ENCODE measurements at places on chromosomes 7 and 10. TPM values are rescaled to one million over a fixed set of nuclear protein-coding genes. Genes with fewer than 3 reads are reported as not detected.

The SPDYE11 gene
- not detected for total RNA-seq

The TUBB8 gene
- total RNA-seq, result 2.4 TPM

The PRTFDC1 gene
- 4.8 TPM for total RNA-seq

The NEBL gene
- 9.7 TPM for total RNA-seq

The FZD8 gene
- 13.7 TPM for total RNA-seq

The COL26A1 gene
- total RNA-seq, result 70.9 TPM

The SVIL gene
- 27.1 TPM for total RNA-seq

The ARHGAP22 gene
- 8.2 TPM for total RNA-seq

The STEAP4 gene
- total RNA-seq, result 0.18 TPM

The PTER gene
- 7.4 TPM for total RNA-seq

The RAMP3 gene
- total RNA-seq, result 0.85 TPM

The EGFR gene
- 5.9 TPM for total RNA-seq

The PHYH gene
- 35.1 TPM for total RNA-seq

The NODAL gene
- total RNA-seq, result 41.1 TPM

The TBX20 gene
- 0.37 TPM for total RNA-seq

The ZPBP gene
- not detected for total RNA-seq

The ZP3 gene
- total RNA-seq, result 3.3 TPM

The HPS1 gene
- total RNA-seq, result 49.3 TPM

The KIF20B gene
- total RNA-seq, result 57.3 TPM

The CTAGE6 gene
- not detected for total RNA-seq

The ARHGEF35 gene
- 39.2 TPM for total RNA-seq

The SLC18A3 gene
- 0.09 TPM for total RNA-seq

The HYAL4 gene
- total RNA-seq, result not detected

The ITGB8 gene
- 1.8 TPM for total RNA-seq

The GBX1 gene
- 0.27 TPM for total RNA-seq

The WDR86 gene
- 24.4 TPM for total RNA-seq

The HTR5A gene
- total RNA-seq, result not detected

The FAM25G gene
- not detected for total RNA-seq

The KLF14 gene
- total RNA-seq, result not detected

The HIBADH gene
- 37.7 TPM for total RNA-seq

The CAV1 gene
- 10.9 TPM for total RNA-seq

The CYP2C18 gene
- 0.14 TPM for total RNA-seq

The INSYN2A gene
- total RNA-seq, result 0.13 TPM

The MICU1 gene
- total RNA-seq, result 36.0 TPM

The CASP2 gene
- total RNA-seq, result 35.4 TPM

The GHRHR gene
- total RNA-seq, result 4.0 TPM

The TAF6 gene
- total RNA-seq, result 132 TPM

The GUSB gene
- total RNA-seq, result 40.8 TPM

The GHITM gene
- 97.6 TPM for total RNA-seq

The CADPS2 gene
- 11.5 TPM for total RNA-seq

The SLC29A3 gene
- 11.1 TPM for total RNA-seq

The AGR2 gene
- 1.6 TPM for total RNA-seq

The XRCC2 gene
- total RNA-seq, result 21.2 TPM

The SORCS1 gene
- 3.3 TPM for total RNA-seq

The KIF11 gene
- 55.7 TPM for total RNA-seq

The TACR2 gene
- not detected for total RNA-seq

The CPN1 gene
- 0.66 TPM for total RNA-seq

The CPVL gene
- total RNA-seq, result 43.8 TPM

The MYOZ1 gene
- total RNA-seq, result 4.4 TPM

The SH3PXD2A gene
- total RNA-seq, result 17.4 TPM

The GNAT3 gene
- not detected for total RNA-seq

The KCP gene
- total RNA-seq, result 2.5 TPM

The GTF2IRD1 gene
- total RNA-seq, result 42.9 TPM

The CTBP2 gene
- 175 TPM for total RNA-seq

The OIT3 gene
- not detected for total RNA-seq

The MYPN gene
- 0.05 TPM for total RNA-seq

The TAS2R16 gene
- not detected for total RNA-seq
